ENCODE measurements at places on chromosomes 12 and 14. TPM values are rescaled to one million over a fixed set of nuclear protein-coding genes. Genes with fewer than 3 reads are reported as not detected.

The OR11H7 gene
- not detected for total RNA-seq

The TAC3 gene
- total RNA-seq = 0.74 TPM

The HCAR2 gene
- not detected for total RNA-seq

The POU6F1 gene
- total RNA-seq = 6.0 TPM

The AKAP5 gene
- 0.15 TPM for total RNA-seq

The PTGDR gene
- total RNA-seq = not detected

- H3K4me3 ChIP-seq = no peak overlapping the region
- DNase-seq = no peak
- H3K4me1 ChIP-seq = peaks cover 19% of the 10 kb centered on the region
- H3K36me3 ChIP-seq = no peaks in the 10 kb centered on the region
Measured at GRCh38 chr14:32472512-32473463, 143.7 kb downstream of the AKAP6 start.

DNA sequence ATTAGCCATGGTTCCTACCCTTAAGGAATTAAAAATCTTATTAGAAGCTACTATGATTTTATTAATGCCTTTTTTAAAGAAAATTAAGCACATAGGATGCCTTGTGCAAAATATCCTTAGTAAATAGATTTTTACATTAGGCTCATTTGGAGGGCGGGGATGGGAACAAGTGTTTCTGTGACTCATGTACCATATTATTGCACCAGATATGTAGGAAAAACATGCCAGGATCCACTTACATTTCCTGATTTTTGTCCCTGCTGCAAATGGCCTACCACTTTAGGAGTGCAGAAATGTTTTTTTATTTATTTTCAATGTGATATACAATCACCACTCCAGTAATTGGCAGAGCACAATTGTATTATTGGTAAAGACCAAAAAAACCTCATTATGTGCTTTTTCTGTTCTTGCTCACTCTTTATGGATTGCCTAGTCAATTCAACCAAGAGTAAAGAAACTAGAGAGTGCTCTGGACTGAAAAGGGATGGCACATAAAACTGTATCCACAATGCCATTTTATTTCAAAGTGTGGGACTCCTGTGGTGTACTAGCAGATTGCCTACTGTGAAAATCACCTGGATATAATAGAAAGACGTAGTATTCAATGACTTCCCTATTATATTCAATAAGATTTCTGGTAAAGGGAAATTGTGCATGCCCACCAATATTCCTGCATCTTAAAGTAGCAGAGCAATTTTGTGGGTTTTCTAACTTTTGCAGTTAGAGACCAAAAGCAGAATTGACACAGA is 86.9 kb downstream of the ANO6 start:
- no peak overlapping the region for H3K4me3 ChIP-seq
- DNase-seq = no peak
- peaks cover 2% of the 10 kb centered on the region for H3K27me3 ChIP-seq

DNA sequence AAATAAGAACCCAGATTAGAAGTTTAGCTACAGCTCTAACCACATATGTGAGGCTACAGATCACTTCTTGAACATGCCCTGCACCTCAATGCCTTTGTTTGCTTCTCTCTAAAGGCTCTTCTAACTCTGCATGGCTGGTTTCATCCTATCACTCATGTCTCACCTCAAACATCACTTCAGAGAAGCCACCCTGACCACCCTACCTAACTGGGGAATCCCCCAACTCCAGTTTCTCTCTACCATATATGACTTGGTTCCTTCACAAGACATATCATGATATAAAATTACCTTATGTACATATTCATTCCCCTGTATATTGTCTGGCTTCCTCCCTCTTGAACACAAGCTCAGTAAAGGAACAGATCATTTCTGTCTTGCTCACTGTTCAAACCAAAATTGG is 250.2 kb upstream of the GRIP1 start:
- no peak for DNase-seq
- H3K4me3 ChIP-seq = no peak overlapping the region
- peaks cover 10% of the 10 kb centered on the region for H3K4me1 ChIP-seq
- no peaks in the 10 kb centered on the region for H3K36me3 ChIP-seq

- H3K36me3 ChIP-seq = no peaks in the 10 kb centered on the region
- no peaks in the 10 kb centered on the region for H3K27me3 ChIP-seq
- DNase-seq = no peak
- H3K27ac ChIP-seq = no peak overlapping the region
Measured at GRCh38 chr12:68358532-68359485, 26.6 kb upstream of the MDM1 start.

GRCh38 chr12:265096-265495 is 2.5 kb upstream of the SLC6A13 start:
- no peak overlapping the region for H3K27ac ChIP-seq
- no peaks in the 10 kb centered on the region for H3K36me3 ChIP-seq
- H3K4me1 ChIP-seq = no peaks in the 10 kb centered on the region

DNA sequence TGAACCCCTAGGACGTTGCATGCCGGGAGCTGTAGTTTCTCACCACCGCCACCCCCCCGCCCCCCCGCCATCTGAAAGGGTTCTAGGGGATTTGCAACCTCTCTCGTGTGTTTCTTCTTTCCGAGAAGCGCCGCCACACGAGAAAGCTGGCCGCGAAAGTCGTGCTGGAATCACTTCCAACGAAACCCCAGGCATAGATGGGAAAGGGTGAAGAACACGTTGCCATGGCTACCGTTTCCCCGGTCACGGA is 501 bp upstream of the HSP90B1 start:
- H3K27ac ChIP-seq = peak overlapping the region; percentile 76
- peaks cover 12% of the 10 kb centered on the region for H3K4me1 ChIP-seq
- peaks cover 10% of the 10 kb centered on the region for H3K27me3 ChIP-seq

DNA sequence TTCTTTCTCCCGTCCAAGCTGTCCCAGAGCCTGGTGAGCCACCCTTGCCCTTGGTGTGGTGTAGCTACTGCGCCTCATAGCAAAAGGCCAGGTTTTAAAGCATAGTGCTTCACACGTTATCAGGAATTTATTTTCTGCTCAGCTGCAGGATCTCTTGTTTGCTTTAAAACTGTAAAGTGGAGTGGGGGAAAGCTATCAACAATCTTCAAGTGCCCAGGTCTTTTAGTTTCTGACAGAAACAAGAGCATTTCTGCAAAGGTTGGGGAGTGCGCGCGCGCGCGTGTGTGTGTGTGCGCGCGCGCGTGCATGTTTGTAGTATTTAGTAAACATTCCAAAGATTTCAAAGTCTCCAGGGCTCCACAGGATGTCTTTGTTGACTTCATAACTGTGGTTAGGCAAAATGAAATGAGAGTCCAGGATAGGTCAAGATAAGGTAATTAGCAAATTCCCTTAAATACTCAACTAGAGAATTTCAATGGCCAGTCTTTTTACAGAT is 45.5 kb downstream of the EML1 start:
- DNase-seq = no peak
- no peak overlapping the region for H3K27ac ChIP-seq
- H3K27me3 ChIP-seq = no peaks in the 10 kb centered on the region
- H3K4me3 ChIP-seq = no peak overlapping the region
- H3K36me3 ChIP-seq = no peaks in the 10 kb centered on the region

DNA sequence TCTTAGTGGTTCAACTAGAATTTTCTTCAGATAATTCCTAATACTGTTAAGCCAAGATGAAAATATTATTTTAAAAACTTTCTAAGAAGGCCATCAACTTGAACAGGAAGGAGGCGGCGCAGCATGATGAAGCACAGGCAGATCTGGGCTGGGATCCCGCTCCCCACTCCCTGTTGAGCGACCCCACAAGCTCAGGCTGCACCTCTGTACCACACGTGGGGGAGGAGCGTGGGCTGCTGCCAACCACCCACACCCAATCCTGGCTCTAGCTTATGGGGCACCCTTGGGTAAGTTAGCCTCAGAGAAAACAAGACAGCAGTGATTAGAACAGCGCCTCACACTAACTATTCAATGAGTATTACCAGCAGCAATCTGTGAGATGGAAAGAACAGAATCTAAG is 6.0 kb downstream of the MTERF2 start:
- H3K4me3 ChIP-seq = no peak overlapping the region
- H3K27me3 ChIP-seq = peaks cover 2% of the 10 kb centered on the region
- H3K27ac ChIP-seq = no peak overlapping the region

- H3K4me1 ChIP-seq = no peaks in the 10 kb centered on the region
- no peaks in the 10 kb centered on the region for H3K27me3 ChIP-seq
- no peaks in the 10 kb centered on the region for H3K36me3 ChIP-seq
- no peak overlapping the region for H3K27ac ChIP-seq
Measured at GRCh38 chr12:31106101-31106803, 32.6 kb downstream of the DDX11 start.

- no peak overlapping the region for H3K4me3 ChIP-seq
- no peak overlapping the region for H3K27ac ChIP-seq
- peaks cover 5% of the 10 kb centered on the region for H3K27me3 ChIP-seq
Measured at GRCh38 chr14:55136241-55136640, 7.2 kb downstream of the LGALS3 start.

DNA sequence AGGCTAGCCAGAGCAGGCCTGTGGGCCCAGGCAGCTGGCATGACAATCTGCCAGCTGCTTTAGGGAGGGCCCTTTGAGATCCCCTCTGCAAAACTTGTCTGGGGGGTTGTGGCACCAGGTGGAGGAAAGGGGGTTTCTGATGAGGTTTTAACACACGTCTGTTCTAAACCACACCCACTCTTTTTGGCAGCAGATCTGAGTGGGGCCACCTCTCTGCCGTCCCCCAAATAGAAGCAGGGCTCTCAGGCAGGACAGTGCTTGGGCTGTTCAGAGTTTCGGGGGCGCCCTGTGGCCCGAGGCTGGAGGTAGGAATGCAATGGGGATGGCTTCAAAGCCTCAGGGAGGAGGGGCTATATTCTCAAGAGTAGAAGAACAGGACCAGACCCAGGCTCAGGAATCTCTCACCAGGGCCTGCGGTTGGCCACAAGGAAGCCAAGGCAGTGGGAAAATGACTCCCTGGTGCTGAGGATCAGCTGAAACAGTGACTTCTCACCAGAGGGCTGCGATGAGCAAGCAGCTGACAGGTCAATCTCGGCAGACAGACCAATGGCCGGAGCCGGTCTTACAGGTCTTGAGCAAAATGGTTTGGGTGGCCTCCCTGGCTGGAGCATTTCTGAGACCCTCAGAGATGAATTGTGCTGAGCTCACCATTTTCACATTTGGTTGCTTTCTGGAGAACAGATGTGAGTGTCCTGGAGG is 1.5 kb upstream of the KRT5 start:
- no peak for DNase-seq
- H3K27me3 ChIP-seq = peaks cover 2% of the 10 kb centered on the region
- H3K27ac ChIP-seq = no peak overlapping the region

DNA sequence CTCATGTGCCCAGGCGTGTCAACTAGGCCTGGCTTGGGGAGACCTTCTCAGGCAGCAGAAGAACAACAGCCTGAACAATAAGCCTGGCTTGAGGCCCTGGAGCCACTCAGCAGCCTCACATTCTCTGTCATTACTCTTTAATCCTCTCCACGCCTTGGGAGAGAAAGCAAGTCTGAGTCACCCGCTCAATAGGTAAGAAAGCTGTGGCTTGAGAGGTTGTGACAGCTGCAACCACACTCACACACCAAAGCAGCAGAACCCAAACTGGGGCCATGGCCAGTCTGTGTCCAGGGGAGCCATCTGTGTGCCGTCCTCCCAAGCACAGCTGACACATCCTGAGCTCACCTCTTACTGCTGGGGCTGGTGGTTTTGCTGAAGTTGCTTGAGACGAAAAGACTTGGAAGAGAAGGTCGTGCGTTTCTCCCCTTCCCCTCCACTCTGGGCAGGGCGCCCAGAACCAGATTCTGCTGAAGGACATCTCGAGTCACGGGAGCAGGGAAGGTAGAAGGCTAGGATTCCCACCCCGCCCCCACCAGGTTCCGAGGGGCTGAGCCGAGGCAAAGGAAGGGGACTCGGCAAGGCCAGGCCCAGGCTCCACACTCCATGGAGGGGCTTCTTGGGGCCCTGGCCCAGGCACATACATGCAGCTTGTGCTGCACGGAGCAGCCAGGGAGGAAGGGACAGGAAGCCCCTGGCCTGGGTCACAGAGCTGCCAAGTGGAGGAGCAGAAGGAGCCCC is 5.5 kb downstream of the TMEM63C start:
- peak overlapping the region; percentile 71 for H3K4me3 ChIP-seq
- no peaks in the 10 kb centered on the region for H3K36me3 ChIP-seq
- peak; percentile 68 for DNase-seq
- peak overlapping the region; percentile 98 for H3K27ac ChIP-seq
- H3K27me3 ChIP-seq = peaks cover 12% of the 10 kb centered on the region

GRCh38 chr12:42140901-42141300 is 3.8 kb downstream of the GXYLT1 start:
- peaks cover 7% of the 10 kb centered on the region for H3K27me3 ChIP-seq
- no peaks in the 10 kb centered on the region for H3K36me3 ChIP-seq
- no peak overlapping the region for H3K4me3 ChIP-seq
- DNase-seq = no peak
- no peak overlapping the region for H3K27ac ChIP-seq

- no peaks in the 10 kb centered on the region for H3K36me3 ChIP-seq
- peaks cover 19% of the 10 kb centered on the region for H3K4me1 ChIP-seq
- H3K27ac ChIP-seq = no peak overlapping the region
- no peak overlapping the region for H3K4me3 ChIP-seq
- H3K27me3 ChIP-seq = peaks cover 2% of the 10 kb centered on the region
Measured at GRCh38 chr12:5102806-5103205, 59.1 kb downstream of the KCNA5 start.

GRCh38 chr14:38868399-38869290 is 234.4 kb downstream of the SEC23A start:
- no peak overlapping the region for H3K4me3 ChIP-seq
- no peak for DNase-seq
- H3K4me1 ChIP-seq = peaks cover 18% of the 10 kb centered on the region
- H3K36me3 ChIP-seq = peaks cover 16% of the 10 kb centered on the region
- peaks cover 1% of the 10 kb centered on the region for H3K27me3 ChIP-seq

- peaks cover 2% of the 10 kb centered on the region for H3K27me3 ChIP-seq
- no peak overlapping the region for H3K4me3 ChIP-seq
Measured at GRCh38 chr14:99187858-99188257, 84.1 kb downstream of the BCL11B start.

GRCh38 chr12:95446506-95446900 is 27.4 kb upstream of the METAP2 start:
- DNase-seq = peak; percentile 53
- H3K4me3 ChIP-seq = peak overlapping the region; percentile 12
- H3K27ac ChIP-seq = no peak overlapping the region
- H3K4me1 ChIP-seq = no peaks in the 10 kb centered on the region
- no peaks in the 10 kb centered on the region for H3K36me3 ChIP-seq

GRCh38 chr12:100453951-100454350 is 19.7 kb upstream of the NR1H4 start:
- H3K4me3 ChIP-seq = no peak overlapping the region
- no peaks in the 10 kb centered on the region for H3K36me3 ChIP-seq
- H3K27ac ChIP-seq = no peak overlapping the region
- no peak for DNase-seq
- no peaks in the 10 kb centered on the region for H3K4me1 ChIP-seq

Data from glutamatergic neuron (in vitro differentiated cells).